ENCODE measurements at places on chromosomes 2 and 18.

GRCh38 chr18:6959110-6959509 is 158.5 kb downstream of the LAMA1 start:
- no peak for DNase-seq

DNA sequence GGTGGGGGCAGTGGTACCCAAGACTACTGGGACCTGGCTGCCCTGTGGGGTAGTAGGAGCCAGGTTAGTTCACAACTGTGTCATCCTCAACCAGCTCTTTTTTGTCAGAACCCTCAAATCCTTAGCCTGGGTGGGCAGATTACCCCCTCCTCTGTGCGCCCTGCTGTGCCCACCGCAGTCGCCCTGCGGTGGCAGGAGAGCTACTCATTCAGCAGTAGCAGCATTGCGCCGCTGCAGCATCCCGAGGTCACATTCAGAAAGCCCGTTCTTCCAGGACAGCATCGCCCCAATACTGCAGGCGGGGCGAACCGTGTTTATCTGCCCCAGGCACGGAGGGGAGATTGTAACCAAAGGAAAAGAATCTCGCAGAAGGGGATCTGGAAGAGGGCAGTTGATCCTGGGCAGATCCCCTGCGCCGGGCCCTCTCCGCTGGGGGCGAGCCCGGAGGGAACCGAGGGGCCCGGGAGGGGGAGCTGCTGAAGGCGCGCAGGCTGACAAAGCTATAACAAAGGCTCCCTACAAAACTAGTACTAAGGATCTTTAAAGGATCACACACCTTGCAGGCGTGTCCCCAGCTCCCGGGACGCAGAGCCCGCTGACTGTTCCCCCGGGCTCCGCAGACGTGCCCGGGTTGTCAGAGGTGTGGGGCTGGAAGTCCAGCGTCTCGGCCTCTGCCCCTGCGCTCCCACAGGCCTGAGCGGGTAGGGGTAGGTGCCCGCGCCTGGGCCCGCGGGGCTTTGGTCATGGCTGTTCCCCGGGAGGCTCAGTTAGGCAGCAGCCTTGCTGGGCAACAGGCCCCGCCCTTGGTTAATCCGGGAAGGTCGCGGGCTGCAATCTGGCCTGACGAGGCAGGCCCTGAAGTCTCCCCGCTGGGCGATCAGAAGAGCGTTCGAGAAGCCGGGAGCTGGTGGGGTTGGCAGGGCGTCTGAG is 13.2 kb downstream of the POU3F3 start:
- no peak for DNase-seq

- no peak for DNase-seq
Observed at GRCh38 chr2:199987586-199987985, 32.2 kb downstream of the MAIP1 start.

GRCh38 chr2:134261398-134262131 is 7.7 kb downstream of the MGAT5 start:
- DNase-seq, result no peak

DNA sequence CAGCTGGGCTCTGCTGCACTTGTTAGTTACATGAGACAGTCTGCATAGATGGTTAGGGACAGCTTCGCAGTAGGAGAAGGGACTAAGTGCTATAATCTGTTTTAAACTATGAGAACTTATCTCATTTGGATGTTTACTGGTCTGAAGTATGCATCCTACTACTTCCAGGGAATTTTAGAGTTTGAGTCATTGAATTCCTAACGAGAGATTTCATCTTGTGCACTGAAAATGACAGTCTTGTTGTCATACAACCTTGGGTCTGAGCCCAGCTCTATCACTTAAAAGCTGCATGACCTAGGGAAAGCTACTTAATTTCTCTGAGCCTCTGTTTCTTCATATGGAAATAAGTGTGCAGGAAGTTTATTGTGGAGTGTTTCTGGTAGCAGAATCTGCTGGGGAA is 78.4 kb downstream of the TRIM43 start:
- DNase-seq, result no peak

- DNase-seq, result no peak
Observed at GRCh38 chr2:38415728-38416291, 38.7 kb upstream of the ATL2 start.

DNA sequence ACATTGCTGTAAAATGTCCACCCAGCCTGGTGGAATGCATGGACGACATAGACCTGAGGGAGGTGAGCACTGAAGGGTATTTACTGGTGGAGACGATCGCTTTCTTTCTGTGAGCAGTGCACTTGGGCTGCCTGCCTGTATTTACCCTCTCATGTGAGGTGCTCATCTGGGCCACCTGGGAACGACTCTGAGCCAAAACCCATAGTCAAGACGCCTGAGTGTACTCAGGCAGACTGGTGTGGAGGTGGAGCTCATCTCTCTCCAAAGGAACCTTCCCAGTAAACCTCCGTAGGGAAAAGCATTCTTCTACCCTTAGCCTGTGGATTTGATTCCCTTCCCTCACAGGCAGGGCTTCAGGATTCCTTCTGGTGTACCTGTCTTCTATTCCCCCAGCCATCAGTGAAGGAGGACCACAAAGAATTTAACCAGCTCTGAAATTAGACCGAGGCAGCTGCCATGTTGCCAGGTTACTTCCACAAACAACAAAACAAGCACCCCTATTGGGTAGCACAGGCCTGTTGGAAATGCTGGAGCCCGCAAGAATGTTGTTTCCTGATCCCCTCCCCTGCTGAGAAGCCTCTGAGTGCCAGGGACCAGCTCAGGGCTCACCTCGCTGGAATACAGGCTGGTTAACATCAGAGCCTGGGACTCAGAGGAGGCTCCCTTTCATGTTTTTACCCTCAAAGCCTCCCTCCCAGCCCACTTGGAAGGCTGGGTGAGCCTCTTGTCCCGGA is 47.5 kb upstream of the TXNDC2 start:
- no peak for DNase-seq

DNA sequence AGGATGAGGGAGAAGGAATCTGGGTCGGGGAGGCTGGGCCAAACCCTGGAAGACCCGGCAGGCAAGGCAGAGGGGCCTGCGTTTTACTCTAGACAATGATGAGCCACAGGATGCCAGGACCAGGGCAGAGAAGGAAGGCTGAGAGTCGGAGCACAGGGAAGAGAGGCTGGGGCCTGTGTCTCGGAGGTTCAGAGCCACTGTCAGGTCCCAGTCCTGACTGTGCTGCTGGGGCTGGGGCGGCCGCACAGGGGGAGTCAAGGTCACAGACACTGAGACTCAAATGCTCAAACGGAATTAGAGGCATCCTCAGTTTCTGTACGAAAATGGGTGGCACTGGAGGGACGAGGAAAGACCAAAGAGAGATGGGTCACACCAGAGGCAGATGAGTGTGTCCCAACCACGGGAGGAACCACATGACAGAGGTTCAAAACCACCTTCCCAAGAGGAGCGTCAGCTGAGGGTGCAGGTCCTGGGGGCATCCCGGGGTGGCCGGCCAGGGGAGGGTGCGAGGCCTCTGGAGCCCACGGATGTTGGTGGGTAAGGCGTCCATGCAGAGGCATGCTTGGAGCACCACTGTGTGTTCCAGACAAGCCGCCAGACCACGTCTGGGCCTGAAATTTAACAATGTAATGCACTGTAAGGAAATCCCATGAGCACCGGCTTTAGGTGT is 14.7 kb downstream of the HDAC4 start:
- DNase-seq, result no peak

GRCh38 chr2:172865422-172865821 is 129.8 kb downstream of the RAPGEF4 start:
- no peak for DNase-seq

DNA sequence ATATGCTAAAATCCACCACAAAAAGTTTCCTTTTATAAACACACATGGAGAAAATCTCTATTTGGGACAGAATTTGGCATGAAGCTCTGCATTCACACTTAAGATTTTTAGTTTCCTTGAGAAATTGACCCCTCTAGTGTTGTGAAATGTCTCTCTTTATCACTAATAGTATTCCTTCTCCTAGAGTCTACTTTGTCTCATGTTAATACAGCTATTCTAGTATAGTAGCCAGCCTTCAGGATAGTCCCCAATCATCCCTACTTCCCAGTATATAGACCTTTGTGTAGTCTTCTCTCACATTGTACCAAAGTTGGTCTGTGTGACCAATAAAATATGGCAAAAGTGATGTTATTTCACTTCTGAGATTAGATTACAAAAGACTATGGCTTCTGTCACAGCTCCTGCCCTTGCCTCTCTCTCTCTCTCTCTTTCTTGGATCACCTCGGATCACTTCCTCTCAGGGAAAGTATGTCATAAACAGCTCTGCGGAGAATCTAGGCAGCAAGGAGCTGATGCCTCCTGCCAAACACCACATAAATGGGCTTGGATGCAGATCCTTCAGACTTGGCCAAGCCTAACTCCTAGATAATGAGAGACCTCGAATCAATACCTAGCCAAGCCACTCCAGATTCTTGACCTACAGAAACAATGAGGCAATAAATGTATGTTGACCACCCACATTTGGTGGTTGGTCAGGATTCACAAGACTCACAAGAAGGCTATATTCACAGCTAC is 59.7 kb upstream of the NABP1 start:
- no peak for DNase-seq

GRCh38 chr18:42157878-42158277 is 202.8 kb downstream of the PIK3C3 start:
- no peak for DNase-seq

DNA sequence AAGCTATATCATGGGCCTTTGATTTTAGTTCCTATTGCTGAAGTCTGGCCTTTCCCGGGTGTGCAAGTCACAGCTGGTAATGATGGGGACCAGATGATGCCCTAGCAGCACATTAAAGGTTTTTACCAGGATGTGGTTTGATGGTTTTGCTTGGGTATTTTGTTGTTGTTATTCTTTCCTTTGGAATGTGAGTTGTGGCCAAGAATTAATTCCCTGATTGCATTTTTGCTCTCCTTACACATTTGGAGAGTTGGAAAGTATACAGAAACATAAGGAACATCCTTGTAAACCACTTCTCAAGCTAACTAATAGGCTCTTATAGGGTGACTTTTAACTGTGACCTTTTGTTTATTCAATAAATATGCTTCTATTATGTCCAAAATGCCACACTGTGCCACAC is 154.1 kb upstream of the MMADHC start:
- DNase-seq, result no peak

- no peak for DNase-seq
Observed at GRCh38 chr2:226983895-226984749, 148.3 kb downstream of the RHBDD1 start.

DNA sequence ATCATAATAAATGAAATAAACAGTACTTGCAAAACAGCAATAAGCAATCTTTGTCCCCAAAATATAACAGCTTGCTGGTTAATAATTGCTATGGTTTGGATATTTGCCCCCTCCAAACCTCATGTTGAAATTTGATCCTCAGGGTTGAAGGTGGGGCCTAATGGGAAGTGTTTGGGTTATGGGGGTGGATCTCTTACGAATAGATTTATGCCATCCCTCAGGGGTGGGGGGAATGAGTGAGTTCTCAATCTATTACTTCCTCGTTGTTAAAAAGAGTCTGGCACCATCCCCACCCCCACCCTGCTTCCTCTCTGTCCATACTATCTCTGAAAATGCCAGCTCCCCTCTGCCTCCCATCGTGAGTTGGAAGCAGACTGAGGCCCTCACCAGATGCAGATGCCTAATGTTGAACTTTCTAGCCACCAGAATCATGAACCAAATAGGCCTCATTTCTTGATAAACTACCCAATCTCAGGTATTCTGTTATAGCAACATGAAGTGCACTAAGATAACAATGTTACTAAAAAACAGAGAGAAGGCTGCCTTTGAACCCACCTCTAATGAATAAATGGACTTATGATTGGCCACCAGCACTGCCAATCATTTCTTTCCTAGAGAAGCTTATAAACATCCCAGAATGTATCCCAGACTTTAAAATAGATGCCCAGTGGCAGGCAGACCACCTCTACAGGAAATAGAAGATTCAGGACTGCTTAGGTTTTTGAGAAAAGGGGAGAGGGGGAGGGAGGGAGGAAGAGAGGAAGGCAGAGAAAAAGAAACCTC is 90.1 kb downstream of the ALPK2 start:
- no peak for DNase-seq

- no peak for DNase-seq
Observed at GRCh38 chr18:63207835-63208234, 111.7 kb downstream of the BCL2 start.

GRCh38 chr18:63844254-63844653 is 43.3 kb upstream of the SERPINB2 start:
- DNase-seq, result no peak

- no peak for DNase-seq
Observed at GRCh38 chr18:26051843-26052242, 38.6 kb downstream of the SS18 start.

DNA sequence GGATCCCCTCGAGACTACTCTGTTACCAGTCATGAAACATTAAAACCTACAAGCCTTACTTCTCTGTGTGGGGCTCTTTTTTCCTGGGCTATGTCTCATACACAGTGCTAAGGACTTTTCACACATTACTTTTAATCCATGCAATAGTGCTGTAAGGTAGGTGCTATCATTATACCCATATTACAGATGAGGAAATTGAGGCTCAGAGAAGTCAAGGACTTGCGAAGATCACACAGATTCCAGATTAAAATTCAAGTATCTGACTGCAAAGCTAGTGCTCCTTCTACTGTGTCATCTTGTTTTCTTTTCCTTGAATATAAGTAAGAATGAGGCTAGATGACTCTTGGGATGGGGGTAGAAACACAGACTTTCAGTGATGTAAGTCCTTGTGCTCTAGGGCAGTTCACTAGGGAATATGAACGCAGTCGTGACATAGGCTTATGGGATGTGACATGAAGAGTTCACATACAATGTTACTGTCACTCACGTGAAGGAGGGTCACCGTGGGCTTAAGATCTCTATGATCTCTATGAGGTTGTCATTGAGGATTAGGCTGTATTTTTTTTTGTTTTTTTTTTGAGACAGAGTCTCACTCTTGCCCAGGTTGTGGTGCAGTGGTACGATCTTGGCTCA is 7.0 kb upstream of the DGUOK start:
- DNase-seq, result no peak

GRCh38 chr2:230664128-230664527 is 48.5 kb upstream of the CAB39 start:
- no peak for DNase-seq

DNA sequence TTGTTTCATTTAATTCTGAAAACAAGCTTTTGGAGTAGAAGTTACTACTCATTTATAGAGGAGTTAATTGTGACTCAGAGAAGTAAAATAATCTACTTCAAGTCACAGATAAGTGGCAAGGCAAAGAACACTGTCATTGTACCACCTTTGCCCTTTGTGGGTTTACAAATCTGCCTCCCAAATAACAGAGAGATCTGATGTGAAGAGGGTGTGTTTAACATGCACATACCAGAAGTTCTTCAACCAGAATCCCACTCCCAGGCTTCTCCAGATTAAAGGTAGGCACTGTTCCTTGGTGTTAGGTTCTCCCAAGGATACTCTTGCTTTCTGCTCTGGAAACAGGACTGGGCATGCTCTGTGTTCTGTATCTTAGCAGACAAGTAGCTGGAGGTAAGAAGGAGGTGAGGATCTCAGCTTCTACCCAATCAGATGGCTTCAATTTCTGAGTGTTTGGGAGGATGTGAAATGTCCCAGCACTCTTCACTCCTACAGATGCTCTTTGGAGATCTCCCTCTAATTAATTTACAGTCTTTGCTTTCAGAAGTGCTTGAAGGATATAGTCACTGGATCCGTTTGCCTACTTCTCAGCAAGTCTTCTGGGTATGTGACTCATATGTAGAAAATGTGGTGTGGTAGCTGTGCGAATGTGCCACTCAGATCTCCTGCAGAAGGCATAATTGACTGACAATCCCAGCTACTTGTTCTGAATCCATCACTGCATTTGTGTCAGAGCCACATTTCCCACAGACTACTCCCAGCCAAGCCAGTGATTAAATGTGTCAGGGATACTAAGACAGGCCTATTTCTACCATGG is 111.1 kb downstream of the KLHL14 start:
- DNase-seq, result no peak

- DNase-seq, result no peak
Observed at GRCh38 chr2:221484761-221485502, 87.2 kb downstream of the EPHA4 start.

GRCh38 chr18:49980896-49981295 is 167.6 kb upstream of the ACAA2 start:
- no peak for DNase-seq

Data from stimulated activated CD8-positive, alpha-beta memory T cell treated with anti-CD3 and anti-CD28 coated beads, Interleukin-15, amount 100 ng/mL, for 4 hours (primary cell).